ENCODE measurements at places on chromosomes 16 and 17. TPM values are rescaled to one million over a fixed set of nuclear protein-coding genes. Genes with fewer than 3 reads are reported as not detected.
A peak's percentile ranks its signal among the peaks of the same experiment; 100 is the strongest.

DNA sequence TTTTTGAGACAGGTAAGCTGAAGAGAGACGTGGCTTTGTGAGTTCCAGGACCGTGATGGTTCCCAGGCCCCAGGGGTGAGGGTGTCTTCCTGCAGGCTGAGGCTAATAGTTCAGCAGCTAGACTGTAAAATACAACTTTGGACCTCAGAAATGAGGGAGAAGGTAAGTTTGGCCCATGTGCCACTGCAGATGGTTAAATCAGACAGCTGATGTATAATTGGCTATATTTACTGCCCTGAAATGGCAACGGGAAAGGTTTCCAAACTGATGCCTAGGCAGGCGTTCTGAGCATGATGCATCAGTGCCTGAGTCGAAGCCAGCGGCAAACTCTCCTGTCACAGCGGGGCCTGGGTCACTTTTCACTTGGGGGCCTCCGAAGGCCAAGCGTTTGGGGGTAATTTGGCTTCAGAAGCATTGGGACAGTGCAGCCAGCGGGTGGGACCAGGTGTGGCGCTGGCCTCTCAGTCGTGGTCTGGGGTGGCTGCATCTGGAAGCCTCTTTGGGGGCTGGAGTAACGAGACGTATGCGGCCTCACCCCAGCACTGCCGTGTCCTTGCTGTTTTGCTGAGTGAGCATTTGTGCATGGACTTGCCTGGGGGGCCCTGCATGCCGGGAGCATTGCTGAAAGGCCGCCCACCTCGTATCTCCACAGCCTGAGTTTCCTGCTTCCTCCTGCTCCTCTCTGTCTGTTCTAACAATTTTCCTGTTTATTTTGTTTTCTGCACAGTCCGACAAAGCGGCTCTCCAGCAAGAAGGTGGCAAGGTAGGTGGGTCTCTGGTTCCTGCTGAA is 31.2 kb upstream of the CAPN15 start:
- H3K27me3 ChIP-seq = no peaks in the 10 kb centered on the region
- H3K4me1 ChIP-seq = peaks cover 7% of the 10 kb centered on the region
- no peak overlapping the region for H3K4me3 ChIP-seq
- no peaks in the 10 kb centered on the region for H3K36me3 ChIP-seq
- DNase-seq = no peak
- H3K27ac ChIP-seq = no peak overlapping the region

GRCh38 chr16:77961814-77962213 is 60.5 kb upstream of the CLEC3A start:
- H3K36me3 ChIP-seq = no peaks in the 10 kb centered on the region
- DNase-seq = no peak
- peaks cover 7% of the 10 kb centered on the region for H3K27me3 ChIP-seq
- no peak overlapping the region for H3K27ac ChIP-seq
- no peak overlapping the region for H3K4me3 ChIP-seq
- no peaks in the 10 kb centered on the region for H3K4me1 ChIP-seq

- peaks cover 81% of the 10 kb centered on the region for H3K4me1 ChIP-seq
- H3K36me3 ChIP-seq = peaks cover 12% of the 10 kb centered on the region
Observed at GRCh38 chr17:47733047-47733673, at the start of gene TBX21. TSS of gene TBX21 (plus strand) at chr17:47733236. CDS start at chr17:47733455, 219 bp downstream.

- H3K4me1 ChIP-seq = peaks cover 4% of the 10 kb centered on the region
- H3K27me3 ChIP-seq = no peaks in the 10 kb centered on the region
- H3K36me3 ChIP-seq = no peaks in the 10 kb centered on the region
- no peak for DNase-seq
Observed at GRCh38 chr16:50613964-50614474, 65.8 kb downstream of the NKD1 start.

GRCh38 chr16:88784074-88784855 is 755 bp downstream of the PIEZO1 start:
- H3K4me3 ChIP-seq = peak overlapping the region; percentile 87
- peak overlapping the region; percentile 92 for H3K27ac ChIP-seq
- no peaks in the 10 kb centered on the region for H3K27me3 ChIP-seq
- peaks cover 52% of the 10 kb centered on the region for H3K4me1 ChIP-seq

DNA sequence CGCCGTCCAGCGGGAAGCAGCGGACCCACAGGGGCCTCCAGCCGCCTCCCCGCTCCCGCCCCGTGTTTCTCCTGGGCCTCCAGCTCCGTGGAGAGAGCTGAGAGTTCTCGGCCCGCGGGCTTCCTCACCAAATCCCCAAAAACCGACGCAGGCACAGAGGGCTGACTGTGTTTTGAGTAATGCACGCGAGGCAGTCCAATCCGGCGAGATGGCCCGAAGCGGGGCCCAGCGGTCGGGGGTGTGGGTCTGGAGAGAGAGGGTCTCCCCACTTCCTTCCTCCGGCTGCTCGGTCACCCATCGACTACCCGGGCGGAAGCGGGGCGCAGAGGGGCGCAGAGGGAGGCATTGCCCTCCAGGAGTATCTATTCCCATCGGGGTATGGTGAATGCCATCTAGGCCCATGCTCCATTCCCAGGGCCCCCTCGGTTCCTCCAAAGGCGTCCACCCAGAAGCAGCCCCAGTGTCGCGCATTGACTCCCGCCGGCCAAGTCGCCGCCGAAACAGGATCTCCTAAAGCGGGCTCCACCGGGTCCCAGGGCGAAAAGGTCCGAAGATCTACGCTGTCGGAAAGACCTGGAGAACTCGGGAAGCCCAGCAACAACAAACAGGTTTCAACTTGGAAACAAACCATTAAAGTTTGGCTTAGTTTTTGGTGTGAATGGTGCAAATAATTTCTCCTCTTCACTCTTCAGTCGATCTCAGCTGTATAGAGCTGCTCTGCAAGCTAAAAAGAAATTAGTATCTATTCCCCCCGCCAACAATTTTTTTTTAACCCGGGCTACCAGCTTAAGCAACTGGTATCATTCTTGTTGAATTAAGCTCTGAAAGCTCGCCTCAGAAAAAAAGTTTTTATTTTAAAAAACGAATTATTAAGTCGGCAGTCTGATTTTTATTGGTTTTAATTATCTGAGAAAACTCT is 19.2 kb upstream of the HOXB13 start:
- no peak overlapping the region for H3K27ac ChIP-seq
- no peak for DNase-seq
- H3K4me3 ChIP-seq = no peak overlapping the region

DNA sequence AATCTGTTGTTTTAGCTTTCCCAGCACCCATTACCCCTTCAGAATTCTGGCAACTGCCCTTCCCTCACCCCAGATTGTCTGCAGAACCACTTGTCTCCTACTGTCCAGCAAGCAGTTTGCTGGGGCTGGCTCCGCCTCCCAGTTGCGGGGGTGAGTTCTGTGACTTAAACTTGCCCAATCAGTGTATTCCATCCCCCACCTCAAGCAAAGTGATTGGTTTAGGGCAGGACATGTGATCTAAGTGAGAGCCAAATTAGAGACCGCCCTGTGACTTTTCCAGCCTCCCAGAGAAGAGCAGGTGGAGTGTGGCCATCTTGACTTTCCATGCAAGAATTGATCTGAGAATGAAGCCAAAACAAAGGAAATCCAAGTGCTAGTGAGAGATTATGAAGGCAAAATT is 22.7 kb upstream of the SRCIN1 start:
- DNase-seq = no peak
- H3K27me3 ChIP-seq = peaks cover 15% of the 10 kb centered on the region
- H3K4me1 ChIP-seq = peaks cover 4% of the 10 kb centered on the region
- H3K4me3 ChIP-seq = no peak overlapping the region

DNA sequence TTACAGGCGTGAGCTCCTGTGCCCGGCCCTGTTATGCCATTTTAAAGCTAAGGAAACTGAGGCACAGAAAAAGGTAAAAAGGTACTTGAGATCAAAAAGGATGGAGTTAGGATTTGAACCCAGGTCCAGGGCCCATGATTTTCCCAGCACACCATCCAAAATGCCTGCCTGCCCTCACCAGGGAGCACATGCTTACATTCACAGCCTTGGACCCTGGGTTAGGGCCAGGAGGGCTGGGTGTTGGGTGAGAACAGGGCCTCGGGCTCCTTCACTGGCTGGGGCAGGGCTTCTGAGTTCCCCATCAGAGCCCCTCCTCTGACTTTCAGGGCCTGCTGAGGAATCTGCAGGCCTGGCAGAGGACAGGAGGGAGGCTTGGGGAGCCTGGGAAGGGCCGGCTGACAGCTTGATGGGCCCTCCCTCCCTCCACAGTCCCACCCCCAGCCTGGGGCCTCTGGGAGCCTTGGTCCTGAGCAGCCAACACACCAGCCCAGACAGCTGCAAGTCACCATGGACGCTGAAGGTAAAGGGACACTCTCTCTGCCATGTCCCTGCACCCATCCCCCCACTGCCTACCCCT is at the start of gene QPRT:
Gene QPRT (plus strand): TSS at position 490 of the 577 bp plus-strand sequence. CDS start 18 bp downstream, at position 508.
- DNase-seq = no peak
- H3K36me3 ChIP-seq = peaks cover 12% of the 10 kb centered on the region
- H3K27ac ChIP-seq = peak within 1 kb of the TSS; percentile 89
- H3K4me3 ChIP-seq = peak within 1 kb of the TSS; percentile 64
- H3K27me3 ChIP-seq = no peaks in the 10 kb centered on the region
- peaks cover 34% of the 10 kb centered on the region for H3K4me1 ChIP-seq

GRCh38 chr16:30621765-30622164 is 11.6 kb upstream of the ZNF689 start:
- H3K27ac ChIP-seq = no peak overlapping the region
- H3K4me1 ChIP-seq = peaks cover 7% of the 10 kb centered on the region
- H3K36me3 ChIP-seq = no peaks in the 10 kb centered on the region
- H3K27me3 ChIP-seq = peaks cover 25% of the 10 kb centered on the region
- DNase-seq = no peak

DNA sequence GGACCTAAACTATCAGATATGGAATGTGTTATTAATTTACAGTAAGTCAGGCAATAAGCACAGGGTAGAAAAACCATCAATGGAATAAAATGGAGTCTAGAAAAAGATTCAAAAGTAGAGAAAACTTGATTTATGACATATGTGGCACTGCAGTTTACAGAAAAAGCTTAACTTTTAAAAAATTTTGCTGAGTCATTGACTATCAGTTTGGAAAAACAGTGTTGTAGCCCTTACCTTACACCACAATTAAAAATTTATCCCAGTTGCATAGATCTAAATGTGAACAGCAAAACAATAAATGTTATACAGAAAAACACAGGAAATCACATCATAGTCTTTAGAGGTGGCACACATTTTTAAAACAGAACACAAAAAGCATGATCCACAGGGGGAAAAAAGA is 108.5 kb downstream of the USP22 start:
- H3K27me3 ChIP-seq = peaks cover 3% of the 10 kb centered on the region
- H3K36me3 ChIP-seq = no peaks in the 10 kb centered on the region
- no peak overlapping the region for H3K4me3 ChIP-seq
- DNase-seq = no peak
- no peak overlapping the region for H3K27ac ChIP-seq

Gene MYH13
- not detected for total RNA-seq

Gene KRT17
- total RNA-seq = not detected

Gene CKLF
- 139 TPM for total RNA-seq

Gene TLCD3B
- total RNA-seq = 4.6 TPM

Data from activated CD8-positive, alpha-beta T cell treated with anti-CD3 and anti-CD28 coated beads, Interleukin-2, amount 10 ng/mL, durations not matched to agents 7 days and 5 days (primary cell).